ENCODE measurements at places on chromosomes 7 and 10. TPM values are rescaled to one million over a fixed set of nuclear protein-coding genes. Genes with fewer than 3 reads are reported as not detected.

The SERPINE1 gene
- 36.3 TPM for total RNA-seq

The GRM3 gene
- total RNA-seq: not detected

The PIK3AP1 gene
- 37.2 TPM for total RNA-seq

The MEOX2 gene
- 8.0 TPM for total RNA-seq

The TRPV6 gene
- 61.7 TPM for total RNA-seq

The UTF1 gene
- not detected for total RNA-seq

The ACSM6 gene
- 0.52 TPM for total RNA-seq

The TMEM273 gene
- 9.3 TPM for total RNA-seq

The THSD7A gene
- total RNA-seq: 0.66 TPM

The PLEKHS1 gene
- 7.6 TPM for total RNA-seq

The AMZ1 gene
- not detected for total RNA-seq

The SHLD2 gene
- total RNA-seq: 15.2 TPM

- DNase-seq: no peak
These were observed 384.4 kb downstream of the TCERG1L start for GRCh38 chr10:130927157-130927556.

GRCh38 chr7:2958416-2959102 is 85.1 kb downstream of the CARD11 start:
- no peak for DNase-seq

GRCh38 chr7:51009716-51010496 is 227.2 kb upstream of the GRB10 start:
- peak; percentile 36 for DNase-seq

GRCh38 chr7:151286148-151286547 is 37.7 kb upstream of the SMARCD3 start:
- no peak for DNase-seq

DNA sequence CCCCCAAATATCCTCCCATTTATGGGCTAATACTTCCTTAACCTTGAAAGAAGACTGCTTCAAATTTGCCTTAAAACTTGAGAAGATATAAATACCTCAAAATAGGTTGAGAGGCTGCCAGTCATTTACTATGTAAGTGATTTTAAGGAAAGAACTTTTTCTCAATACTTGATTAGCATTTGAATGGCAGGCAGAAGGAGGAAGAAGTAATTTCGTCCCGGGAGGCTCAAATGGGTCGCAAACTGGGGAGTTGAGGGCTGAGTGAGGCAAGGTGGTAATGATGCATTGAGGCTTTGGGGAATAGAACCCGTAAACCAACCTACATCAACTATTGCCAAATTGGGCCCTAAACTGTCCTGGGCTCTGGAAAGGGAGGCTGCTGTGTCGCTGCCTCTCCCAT is 11.1 kb downstream of the CAMK1D start:
- no peak for DNase-seq

DNA sequence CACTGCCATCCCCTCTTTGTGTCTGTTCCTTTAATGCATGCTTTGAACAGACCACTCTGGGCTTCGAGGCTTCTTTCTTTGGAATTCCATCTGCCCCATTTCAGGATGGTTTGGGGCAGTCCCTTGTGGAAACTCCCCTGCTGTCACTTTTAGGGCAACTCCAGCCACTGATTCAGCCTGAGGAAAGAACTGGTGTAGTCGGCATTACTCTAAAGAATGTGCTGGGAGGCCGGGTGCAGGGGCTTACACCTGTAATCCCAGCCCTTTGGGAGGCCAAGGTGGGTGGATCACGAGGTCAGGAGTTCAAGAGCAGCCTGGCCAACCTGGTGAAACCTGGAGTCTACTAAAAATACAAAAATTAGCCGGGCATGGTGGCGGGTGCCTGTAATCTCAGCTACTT is 358.1 kb upstream of the NUPR2 start:
- DNase-seq: no peak

GRCh38 chr7:69624435-69625230 is 26.4 kb downstream of the AUTS2 start:
- DNase-seq: no peak

- DNase-seq: no peak
These were observed 118.1 kb downstream of the WDR11 start for GRCh38 chr10:120969219-120969645.

DNA sequence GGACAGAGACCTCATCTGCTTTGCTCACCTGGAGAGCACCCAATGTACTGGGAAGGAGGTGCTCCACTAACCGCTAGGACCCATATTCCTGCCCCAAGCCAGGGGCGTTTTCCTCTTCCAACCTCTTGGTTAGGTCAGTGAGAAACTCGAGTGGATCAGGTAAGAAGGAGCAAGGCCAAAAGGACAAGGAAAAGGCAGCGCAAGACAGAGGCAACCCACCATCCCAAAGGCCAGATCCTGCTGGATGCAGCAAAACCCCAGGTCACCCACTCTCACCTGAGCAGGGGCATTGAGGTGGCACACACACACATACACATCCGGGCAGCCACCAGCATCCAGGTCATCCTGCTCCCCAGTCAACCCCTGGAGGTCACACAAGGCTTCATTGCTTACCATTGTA is 105.1 kb downstream of the GRID1 start:
- DNase-seq: no peak

DNA sequence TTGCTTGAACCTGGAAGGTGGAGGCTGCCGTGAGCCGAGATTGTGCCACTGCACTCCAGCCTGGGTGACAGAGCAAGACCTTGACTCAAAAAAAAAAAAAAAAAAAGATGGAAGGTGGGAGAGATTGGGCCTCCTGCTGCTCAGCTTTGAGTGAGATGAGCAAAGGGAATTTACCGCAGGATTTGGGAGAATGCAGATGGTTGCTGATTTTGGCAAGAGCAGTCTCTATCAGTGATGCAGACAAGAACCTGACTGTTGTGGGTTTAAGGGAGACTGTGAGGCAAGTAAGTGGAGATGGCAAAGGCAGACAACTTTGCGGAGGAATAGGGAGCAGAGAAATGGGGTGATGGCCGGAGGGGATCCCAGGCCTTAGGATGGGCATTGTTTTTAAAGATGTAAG is 1140.8 kb upstream of the AUTS2 start:
- no peak for DNase-seq

DNA sequence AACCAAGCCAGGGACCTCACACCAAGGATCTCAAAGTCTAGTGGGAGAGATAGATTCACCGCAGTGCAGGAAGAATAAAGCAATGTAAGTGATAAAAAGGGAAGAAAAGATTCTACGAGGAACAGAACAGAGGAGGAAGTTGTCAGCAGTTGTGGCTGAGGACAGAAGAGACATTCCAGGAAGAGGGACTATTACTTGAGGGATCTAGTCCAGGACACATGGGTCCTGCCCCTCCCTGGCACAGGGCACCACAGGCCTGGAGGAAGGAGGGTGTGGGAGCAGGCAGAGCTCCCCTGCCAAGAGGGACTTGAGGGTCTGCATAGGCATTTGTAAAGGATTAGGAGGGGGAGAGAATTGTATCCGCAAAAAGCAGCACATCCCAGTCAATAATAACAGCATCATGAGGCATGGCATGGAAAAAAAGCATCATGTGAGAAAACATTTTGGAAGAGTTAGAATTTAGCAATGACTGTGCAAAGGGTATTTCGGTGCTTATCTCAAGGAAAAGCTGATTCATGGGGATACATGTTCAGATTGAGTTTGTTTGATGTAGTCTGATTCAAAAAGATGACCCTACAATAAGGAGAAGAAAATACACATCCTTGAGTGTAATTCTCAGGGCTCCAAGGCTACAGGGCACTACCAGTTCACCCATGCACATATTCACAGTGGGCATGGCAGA is 12.7 kb downstream of the C10orf71 start:
- no peak for DNase-seq

DNA sequence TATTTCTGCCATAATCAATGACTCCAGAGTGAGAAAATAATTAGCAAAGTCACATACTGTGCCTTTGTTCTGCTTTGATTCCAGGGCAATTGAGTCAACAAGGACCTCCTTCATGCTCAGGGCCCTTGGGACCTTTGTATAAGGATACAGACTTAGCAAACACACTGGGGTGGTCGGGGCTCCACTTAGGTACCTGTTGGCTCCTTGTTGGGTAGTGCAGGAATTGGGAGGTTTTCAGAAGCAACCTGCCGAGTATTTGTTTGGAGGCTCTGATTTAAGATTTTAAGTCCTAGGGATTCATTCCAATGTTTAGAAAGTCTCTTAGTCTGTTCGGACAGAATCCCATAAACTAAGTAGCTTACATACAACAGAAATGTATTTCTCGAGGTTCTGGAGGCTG is 3.0 kb downstream of the ADCK2 start:
- DNase-seq: no peak

- DNase-seq: no peak
These were observed 171.6 kb upstream of the SVIL start for GRCh38 chr10:29806350-29806788.

DNA sequence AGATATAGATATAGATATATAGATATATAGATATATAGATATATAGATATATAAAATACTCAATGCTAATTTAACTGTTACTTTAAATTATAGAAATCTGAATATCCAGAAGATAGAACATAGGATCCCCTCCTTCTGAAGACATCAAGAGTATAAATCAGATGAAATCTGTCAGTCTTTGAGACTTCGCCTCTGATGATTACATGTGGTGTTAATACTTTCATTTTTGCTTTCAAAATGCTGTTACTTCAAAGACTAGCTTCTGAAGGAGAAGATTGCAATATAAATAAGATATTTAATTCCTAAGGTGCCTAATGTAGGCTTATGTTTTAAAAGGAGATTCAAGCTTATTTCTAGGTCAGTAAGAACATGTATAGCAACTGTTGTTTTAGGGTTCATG is 180.4 kb downstream of the TSPAN12 start:
- DNase-seq: no peak

DNA sequence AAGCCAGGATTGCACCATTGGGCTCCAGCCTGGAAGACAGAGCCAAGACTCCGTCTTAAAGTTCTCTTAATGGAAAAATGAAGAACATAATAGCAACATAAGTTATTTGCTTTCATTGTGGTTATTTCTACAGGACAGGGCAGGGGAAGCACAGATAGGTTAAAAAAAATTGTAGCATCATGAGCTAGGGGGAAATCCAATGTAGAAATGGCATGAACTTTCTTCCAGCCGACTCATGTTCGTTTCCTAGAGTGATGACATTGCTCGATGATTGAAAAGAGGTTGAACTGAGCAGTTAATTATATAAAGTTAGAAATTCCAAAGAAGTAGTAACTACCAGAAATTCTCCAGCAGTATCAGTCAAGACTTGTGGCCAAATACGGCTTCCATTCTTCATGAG is 64.9 kb downstream of the DAGLB start:
- no peak for DNase-seq

GRCh38 chr10:38147686-38148085 is 53.5 kb downstream of the ZNF37A start:
- DNase-seq: no peak
